ENCODE measurements at places on chromosomes 7 and 10. TPM values are rescaled to one million over a fixed set of nuclear protein-coding genes. Genes with fewer than 3 reads are reported as not detected.

CCDC172 gene
- not detected for polyA plus RNA-seq

TMEM139 gene
- 0.17 TPM for polyA plus RNA-seq

GIGYF1 gene
- polyA plus RNA-seq, result 8.1 TPM

MYOF gene
- polyA plus RNA-seq, result 0.71 TPM

CYCS gene
- polyA plus RNA-seq, result 724 TPM

PLAU gene
- 16.9 TPM for polyA plus RNA-seq

FEZF1 gene
- polyA plus RNA-seq, result not detected

GIMAP4 gene
- polyA plus RNA-seq, result 0.32 TPM

CDK14 gene
- 24.1 TPM for polyA plus RNA-seq

GDF2 gene
- not detected for polyA plus RNA-seq

HGF gene
- polyA plus RNA-seq, result 0.34 TPM

TMEM229A gene
- polyA plus RNA-seq, result not detected

HECW1 gene
- polyA plus RNA-seq, result 0.04 TPM

LIPK gene
- not detected for polyA plus RNA-seq

WEE2 gene
- not detected for polyA plus RNA-seq

AS3MT gene
- polyA plus RNA-seq, result 0.21 TPM

LHFPL3 gene
- polyA plus RNA-seq, result 0.09 TPM

MRPS33 gene
- polyA plus RNA-seq, result 158 TPM

ZNF248 gene
- 10.8 TPM for polyA plus RNA-seq

ASZ1 gene
- not detected for polyA plus RNA-seq

MMD2 gene
- not detected for polyA plus RNA-seq

KEL gene
- polyA plus RNA-seq, result 0.73 TPM

AQP1 gene
- not detected for polyA plus RNA-seq

CRYGN gene
- not detected for polyA plus RNA-seq

RSPH10B gene
- not detected for polyA plus RNA-seq
